Activated CD4-positive, CD25-positive, alpha-beta regulatory T cell (primary cell): ENCODE measurements at places on chromosomes 4 and X.

GRCh38 chr4:89077761-89078160 lies 20.8 kb upstream of the FAM13A start:
- no peak for DNase-seq

DNA sequence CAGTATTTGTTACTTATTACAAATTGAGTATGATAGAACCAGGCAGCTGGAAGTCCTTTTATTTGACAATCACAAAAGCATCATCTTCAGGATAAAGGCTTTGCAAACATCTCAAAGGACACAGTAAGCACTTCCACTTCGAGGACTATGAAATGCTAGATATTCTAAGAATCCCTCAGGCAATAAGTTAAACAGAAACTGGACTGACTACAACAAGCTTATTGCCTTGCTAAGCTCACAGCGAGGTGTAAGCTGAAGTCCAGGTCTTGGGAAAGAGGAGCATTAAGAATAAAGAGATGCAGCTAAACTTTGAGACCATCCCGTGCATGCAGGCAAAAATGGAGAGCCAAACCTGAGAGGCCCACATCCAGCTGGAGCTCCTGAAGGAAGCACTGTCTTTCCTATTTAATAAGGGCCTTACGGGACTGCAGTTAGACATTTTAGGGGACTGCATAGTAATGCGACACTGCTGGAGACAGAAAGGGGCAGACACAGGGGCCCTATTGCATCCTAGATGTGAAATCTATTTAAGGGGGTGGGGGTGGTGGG lies 38.7 kb downstream of the DCHS2 start:
- DNase-seq, result no peak

- DNase-seq, result no peak
Observed at GRCh38 chrX:119008110-119008744, 33.8 kb downstream of the LONRF3 start.

DNA sequence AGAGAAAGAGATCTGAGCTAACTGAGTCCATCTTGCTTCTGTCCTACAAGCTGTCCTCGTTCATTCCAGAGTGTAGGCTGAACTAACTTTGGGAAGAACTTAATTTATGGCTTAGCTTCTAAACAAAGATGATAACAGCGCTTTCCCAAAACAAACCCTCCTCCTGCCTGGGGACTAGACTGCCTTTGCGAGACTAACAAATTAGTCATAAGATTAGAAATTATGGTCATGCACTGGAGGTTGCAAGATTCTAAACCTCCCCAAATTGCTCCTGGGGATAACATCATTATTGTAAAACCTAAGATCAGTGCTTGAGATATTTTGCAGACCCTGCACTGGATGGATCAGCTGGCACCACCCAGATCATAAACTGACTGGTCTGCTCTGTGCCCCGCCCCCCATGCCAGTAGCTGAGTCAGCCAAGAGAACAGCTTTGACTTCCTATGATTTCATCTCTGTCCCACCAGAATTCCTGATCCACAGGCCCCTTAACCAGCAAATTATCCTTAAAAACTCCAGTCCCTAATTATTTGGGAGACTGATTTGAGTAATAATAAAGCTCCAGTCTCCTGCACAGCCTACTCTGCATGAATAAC lies 883.3 kb downstream of the TRIML1 start:
- no peak for DNase-seq

- no peak for DNase-seq
Observed at GRCh38 chr4:188399834-188400233, 260.6 kb downstream of the TRIML1 start.

- DNase-seq, result no peak
Observed at GRCh38 chr4:71300964-71301363, 37.9 kb upstream of the SLC4A4 start.

DNA sequence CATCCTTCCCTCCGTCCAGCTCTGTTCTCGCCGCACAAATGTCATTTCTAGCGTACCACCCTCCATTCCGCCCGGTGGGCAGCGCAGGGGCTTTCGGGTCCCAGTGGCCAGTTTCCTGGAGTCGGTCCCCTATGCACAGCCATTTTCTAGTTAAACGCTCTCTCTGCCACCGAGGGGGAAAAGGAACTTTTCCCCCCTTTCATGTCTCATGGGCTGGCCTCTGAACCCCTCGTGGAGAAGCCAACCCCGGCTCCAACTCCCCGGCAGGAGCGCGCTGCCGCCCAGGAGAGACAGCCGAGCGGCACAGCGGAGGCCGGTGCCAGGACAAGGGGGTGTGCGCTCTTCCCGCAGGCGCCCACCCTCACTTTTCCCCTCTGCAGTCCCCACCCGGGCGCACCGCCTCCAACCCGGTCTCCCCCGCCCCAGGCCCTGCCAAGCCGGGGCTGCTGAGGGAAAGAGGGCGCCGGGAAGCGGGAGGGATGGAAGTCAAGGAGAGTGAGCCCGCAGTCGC lies 662 bp downstream of the APBB2 start:
- no peak for DNase-seq

GRCh38 chrX:70554081-70554480 lies 109.4 kb downstream of the DLG3 start:
- no peak for DNase-seq

DNA sequence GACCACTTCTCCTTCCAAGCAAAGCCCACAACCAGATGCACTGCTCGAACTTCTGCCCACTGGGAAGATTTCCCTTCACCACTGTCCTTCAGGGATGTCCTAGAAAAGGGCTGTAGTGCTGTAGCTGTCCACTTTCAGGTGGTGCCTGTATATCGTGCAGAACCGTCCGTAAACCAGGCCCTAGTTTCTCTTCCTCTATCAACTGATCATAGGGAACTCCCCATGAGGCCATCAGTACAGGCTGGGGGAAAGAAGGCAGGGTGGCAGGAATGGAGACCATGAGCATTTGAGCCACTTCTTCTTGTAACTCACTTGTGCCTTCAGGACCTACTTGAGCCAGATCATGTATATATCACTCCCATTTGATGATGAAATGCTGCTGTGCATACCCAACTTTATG lies 57.3 kb upstream of the FAM9B start:
- DNase-seq, result no peak

DNA sequence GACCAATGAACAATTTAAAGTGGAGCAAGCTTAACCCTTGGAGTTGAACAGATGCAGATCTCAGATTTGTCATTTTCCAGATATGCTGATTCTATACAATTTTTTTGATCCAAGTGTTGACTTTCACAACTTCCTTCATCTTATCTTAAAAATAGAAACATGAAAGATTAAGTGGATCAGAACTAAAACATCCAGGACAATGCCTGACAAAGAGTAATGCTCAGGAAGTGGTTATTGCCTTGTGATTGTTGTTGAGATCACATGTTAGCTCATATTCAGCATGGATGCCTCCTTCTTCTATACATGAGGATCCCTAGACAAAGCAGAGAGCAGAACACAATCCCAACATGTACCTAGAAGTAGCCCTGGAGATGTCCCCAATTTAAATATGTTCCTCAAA lies 160.9 kb downstream of the PPARGC1A start:
- DNase-seq, result no peak

DNA sequence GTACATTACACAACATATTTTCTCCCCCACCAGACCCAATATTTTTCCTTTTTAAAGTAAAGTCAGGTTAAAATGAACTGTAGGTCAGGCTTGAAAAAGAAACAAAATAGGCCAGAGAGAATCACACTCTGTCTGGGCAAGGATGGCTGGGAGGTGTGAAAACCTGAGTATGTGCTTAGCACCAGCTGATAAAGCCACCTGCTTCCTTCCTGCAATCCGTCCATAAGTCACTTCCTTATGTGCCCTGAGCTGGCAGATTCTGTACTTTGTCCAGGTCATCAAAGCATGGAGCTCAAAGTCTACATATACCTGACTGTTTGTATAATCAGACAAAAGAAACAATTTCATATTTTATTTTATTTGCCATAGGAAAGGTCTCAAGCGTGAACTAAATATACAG lies 37.7 kb downstream of the ANTXR2 start:
- DNase-seq, result no peak

GRCh38 chr4:156303708-156304107 lies 350.0 kb upstream of the CTSO start:
- DNase-seq, result no peak

DNA sequence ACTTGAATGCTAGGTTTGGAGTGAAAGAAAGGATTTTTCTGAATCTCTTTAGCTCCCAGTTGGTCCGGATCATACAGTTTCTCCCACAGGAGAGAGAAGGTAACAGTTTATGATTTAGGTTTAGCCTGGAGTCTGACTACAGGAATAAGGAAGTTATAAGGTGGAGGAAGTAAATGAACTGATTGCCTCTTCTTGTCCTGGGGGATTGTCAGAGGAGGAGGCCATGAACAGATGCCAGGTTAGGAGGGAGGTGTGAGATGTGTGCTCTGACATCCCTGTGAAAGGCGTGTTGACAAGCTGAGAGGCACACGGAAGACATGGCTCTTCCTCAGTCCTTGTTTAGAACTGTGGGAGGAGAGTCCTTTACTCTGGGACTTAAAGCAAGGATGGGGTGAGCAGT lies 64.4 kb downstream of the CHRNA9 start:
- no peak for DNase-seq

GRCh38 chrX:40832723-40833122 lies 97.4 kb upstream of the MED14 start:
- no peak for DNase-seq

DNA sequence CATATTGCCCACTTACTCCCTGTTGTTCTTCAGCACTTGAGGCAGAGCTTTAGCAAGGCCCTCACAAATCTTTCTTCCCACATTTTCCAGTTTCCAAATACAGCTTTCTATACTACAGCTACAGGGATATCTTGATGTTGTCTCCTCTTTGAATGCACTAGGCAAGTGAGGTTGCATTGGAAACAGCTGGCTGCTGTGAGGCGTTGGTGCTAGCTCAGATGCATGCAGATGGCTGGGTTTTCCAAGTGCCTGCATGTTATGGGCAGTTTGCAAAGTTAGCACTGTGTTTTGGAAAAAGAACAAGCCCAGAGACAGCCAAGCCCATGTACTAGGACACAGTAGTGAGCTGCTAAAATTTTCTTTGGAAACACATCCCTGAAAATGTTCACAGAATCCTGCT lies 315.1 kb upstream of the RASGEF1B start:
- DNase-seq, result no peak

- no peak for DNase-seq
Observed at GRCh38 chr4:80286451-80286850, 20.0 kb downstream of the FGF5 start.

GRCh38 chr4:947491-947971 lies 15.3 kb downstream of the TMEM175 start:
- DNase-seq, result no peak

GRCh38 chr4:99411041-99411440 lies 24.1 kb downstream of the ADH7 start:
- DNase-seq, result no peak

GRCh38 chrX:120468071-120468470 lies 1.0 kb downstream of the LAMP2 start:
- DNase-seq, result no peak

- DNase-seq, result no peak
Observed at GRCh38 chr4:1588306-1588705, 95.8 kb downstream of the FAM53A start.

GRCh38 chr4:102828497-102828808 lies 1.1 kb upstream of the UBE2D3 start:
- DNase-seq, result no peak

DNA sequence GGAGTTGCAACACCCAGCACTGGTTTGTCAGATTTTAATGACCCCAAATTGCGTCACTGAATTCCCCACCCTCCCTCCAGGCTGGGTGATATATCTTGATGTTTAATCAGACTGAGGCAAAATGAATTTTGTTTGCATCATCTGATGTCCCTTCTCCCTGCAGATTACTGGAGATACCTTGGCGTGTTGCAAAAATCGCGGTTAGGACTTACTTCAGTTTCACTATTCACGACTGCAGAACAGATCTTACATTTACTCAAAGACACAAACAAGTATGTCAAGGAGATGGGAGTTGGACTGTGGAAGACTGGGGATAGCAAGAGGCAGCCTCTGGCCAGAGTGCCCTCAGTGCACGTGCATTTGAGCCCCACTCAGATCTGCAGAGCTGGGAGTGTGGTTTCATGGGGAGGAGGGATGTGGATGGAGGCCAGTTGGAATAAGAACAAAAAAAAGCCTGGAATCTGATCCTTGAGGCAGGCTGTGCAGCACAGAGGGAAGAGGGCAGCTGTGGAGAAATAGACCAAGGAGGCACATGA lies 92.2 kb upstream of the MTM1 start:
- no peak for DNase-seq

- no peak for DNase-seq
Observed at GRCh38 chr4:25032126-25032525, 1.4 kb upstream of the LGI2 start.

GRCh38 chr4:69860052-69860451 lies at the start of gene SULT1E1:
Gene SULT1E1, minus strand, starts transcription at chr4:69860145. Its CDS starts 2,501 bp downstream, at chr4:69857644.
- no peak for DNase-seq

DNA sequence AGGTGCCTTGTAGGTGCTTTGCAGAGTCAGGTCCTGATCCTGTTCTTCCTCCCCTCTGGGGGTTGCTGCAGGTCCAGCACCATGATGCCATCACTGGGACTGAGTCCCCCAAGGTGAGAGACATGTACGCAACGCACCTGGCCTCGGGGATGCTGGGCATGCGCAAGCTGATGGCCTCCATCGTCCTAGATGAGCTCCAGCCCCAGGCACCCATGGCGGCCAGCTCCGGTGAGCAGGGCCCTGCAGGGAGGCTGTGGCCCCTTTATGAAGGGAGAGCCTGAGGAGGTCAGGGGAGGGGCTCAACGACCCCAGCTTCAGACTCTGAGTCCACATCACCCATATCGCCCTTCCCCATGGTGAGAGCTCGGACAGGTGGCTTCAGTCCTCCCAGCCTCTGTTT lies 23.1 kb downstream of the MAN2B2 start:
- DNase-seq, result no peak

DNA sequence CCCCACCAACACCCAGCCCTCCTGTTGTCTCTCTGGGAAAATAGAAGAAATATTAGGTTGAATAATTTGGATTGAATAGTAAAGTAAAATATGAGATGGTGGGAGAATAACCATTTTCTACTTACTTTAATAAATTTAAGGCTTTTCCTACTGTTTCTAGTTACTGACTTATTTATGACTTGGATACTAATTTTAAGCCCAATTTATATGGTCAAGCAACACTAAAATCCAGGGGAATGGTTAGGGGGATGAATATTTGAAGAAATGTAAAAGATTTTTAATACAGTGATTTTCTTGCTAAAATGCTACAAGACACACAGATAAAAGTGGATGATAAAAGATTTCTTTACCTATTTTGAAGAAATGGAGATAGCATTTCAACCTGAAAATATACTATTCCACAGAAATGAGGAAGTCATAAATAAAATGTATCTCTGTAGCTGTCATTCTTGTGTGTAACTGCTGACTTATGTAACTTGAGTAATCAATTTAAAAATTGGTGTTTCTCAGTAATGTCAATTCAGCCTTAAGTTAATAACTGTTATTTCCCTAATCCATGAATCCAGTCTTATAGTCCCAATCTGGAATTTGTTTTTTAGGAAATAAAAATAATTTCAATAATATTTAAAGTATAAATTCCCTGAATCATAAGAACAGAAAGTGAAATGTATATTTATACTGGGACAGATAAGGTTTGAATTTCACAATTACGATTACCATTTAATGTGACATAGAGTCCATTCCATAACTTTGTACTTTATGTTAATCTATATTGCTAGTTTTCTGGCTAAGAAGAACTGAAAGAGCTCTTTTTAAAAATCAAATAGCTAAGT lies 24.3 kb upstream of the IL2 start:
- DNase-seq, result no peak
